ENCODE measurements at places on chromosomes 4 and X.

DNA sequence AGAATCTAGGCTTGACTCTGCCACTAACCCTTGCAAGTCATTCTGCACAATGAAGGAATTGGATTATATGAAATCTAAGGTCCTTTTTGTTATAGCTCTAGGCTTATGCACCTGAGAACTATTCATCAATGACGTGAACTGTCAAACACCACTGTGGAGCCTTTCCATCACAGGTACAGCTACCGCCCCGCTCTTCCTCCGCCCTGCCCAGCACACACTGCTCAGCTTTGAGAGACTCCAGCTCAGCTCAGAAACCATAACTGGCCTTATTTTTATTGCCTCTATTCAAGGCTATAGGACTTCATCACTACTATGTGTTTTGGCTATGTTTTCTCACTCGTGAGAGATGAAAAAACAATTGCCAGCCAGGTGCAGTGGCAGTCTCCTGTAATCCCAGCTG, 88.2 kb upstream of the RPL34 start:
- no peak for DNase-seq

- no peak for DNase-seq
Measured at GRCh38 chr4:113116414-113117357, 67.2 kb downstream of the ANK2 start.

GRCh38 chr4:155878611-155879010, 12.5 kb upstream of the ASIC5 start:
- no peak for DNase-seq

DNA sequence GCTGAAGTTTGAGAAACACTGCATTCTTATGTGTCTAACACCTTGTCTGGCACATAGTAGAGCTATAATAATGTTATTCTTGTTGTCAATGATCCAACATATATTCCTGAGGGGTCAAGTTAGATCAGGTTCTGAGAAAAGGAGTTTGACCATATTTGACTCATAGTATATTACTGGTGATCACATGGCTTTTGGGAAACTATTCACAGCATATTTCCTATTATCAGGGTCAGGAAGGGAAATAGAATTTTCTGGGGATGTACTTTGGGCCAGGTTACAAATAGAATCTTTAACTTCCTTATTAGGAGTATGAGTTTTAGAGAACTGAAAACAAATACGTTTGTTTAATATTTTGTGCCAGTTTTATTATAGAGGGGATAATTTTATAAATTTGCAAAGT, 11.6 kb downstream of the IL15 start:
- no peak for DNase-seq

DNA sequence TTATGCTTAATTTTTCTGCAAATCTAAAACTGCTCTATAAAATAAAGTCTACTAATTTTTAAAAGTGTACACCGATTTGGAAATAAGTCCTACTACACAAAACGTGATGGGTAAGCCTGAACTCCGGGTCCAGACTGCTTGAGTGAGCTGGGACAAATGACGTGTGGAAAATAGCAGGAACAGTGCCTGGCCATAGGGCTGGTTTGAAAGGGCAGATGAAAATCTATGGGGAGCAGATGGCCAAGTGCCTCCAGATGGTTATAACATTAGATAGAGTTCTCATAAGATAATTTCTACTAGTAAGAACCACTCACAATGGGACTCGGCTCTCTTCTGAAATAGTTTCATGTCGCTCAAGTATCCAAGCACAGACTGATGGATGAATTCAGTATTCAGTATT, 52.5 kb downstream of the F11 start:
- DNase-seq: no peak

DNA sequence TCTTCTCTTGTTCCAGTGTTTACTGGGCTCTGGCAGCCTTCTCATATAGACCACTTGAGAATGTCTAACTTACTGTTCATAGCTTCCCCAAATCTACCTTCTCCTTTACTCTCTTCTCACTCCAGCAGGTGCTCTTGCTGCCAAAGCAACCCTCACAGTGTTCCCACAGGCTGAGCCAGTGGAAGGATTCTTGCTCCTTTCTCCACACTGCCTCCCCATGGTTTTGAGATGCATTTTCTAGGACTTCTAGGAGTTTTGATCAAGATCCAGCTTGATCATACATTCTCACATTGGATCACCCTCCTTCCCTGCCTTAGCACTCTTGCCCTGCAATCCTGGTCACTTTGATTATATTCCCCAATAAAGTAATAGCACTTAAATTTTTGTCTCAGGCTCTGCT, 230.8 kb downstream of the TMEM47 start:
- no peak for DNase-seq

DNA sequence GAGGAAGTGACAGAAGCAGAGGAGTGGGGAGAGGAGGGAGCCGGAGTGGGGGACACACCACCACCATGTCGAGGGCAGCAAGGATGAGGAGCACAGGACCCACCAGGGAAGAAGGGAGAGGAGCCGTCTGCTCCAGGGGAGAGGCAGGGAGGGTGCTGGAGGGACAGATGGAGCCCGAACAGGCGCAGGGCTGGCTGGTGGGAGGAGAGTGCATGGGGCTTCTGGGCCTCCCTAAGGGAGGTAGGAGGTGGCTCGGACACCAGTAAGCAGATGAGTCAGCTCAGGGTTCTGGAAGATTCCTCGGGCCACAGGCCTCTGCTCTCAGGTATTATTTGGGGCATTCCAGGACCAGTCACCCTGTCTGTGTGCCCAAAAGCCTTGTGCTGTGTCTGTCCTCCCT, 29.8 kb downstream of the ATP2B3 start:
- DNase-seq: no peak

DNA sequence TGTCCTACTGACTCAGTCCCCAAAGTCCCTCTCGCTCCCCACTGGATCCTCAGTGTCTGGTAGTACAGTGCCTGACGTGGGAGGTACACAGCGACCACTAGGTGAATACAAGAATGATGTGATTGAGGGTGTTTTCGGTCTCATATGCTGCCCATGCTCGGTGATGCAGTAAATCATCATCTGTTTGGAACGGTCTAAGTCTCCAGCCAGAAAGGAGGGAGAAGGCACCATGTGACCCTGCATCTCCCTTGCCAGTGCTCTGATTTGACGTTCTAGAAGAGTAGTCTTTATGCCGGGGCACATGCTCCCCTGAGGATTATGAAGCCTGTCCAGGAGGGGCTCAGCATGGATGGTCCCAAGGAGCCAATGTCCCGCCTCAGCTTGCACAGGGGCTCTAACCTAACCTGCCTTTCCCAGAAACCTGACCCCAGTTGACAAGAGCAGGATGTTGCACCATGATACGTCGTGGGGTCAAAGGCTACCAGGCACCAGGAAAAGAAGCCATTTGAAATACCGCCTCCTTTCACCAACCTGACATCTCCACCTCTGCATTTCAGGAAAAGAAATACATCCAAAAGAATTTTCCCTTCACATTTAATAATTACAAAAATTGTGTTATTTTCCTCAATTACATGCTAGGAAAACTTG, 13.8 kb upstream of the PLXNB3 start:
- no peak for DNase-seq

DNA sequence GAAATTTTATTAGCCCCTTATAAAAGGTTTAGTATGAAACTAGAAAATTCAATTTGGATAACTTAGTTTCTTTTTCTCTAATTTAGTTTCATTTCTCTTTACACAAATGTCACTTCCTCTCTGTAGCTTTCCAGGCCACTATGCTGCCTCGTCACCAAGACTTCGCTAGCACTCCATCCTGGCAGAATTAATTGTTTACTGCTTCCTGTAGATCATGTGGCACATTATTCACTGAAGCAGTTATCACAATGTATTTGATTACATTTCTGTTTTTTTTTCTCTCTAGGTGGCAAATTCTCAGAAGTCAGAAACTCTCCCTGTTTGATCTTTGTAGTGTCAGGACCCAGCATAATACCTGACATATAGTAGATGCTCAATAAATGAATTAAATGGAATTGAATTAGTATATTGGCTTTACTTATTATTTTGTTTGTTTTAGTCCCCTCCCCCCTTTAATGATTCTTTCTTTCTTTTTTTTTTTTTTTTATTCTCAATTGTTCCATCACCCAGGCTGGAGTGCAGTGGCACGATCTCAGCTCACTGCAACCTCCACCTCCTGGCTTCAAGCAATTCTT, 9.3 kb upstream of the SAT1 start:
- no peak for DNase-seq

DNA sequence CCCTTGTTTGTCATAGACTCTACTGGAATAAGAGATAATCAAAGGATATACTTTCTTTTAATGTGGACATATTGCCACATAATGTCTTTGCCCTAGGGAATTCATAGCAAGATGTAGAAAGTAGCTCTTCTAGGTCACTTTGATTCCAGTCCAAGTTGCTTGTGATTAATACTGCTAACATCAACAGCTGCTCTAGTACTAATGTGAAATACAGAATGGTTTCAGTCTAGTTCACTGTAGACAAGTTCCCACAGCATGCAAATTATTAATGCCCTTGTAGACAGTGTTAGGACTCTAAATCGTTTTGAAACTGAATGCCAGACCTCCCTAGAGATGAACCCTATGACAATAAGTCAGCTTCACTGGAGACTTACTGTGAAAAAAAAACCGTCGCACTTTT, 494.6 kb upstream of the ATOH1 start:
- DNase-seq: no peak

DNA sequence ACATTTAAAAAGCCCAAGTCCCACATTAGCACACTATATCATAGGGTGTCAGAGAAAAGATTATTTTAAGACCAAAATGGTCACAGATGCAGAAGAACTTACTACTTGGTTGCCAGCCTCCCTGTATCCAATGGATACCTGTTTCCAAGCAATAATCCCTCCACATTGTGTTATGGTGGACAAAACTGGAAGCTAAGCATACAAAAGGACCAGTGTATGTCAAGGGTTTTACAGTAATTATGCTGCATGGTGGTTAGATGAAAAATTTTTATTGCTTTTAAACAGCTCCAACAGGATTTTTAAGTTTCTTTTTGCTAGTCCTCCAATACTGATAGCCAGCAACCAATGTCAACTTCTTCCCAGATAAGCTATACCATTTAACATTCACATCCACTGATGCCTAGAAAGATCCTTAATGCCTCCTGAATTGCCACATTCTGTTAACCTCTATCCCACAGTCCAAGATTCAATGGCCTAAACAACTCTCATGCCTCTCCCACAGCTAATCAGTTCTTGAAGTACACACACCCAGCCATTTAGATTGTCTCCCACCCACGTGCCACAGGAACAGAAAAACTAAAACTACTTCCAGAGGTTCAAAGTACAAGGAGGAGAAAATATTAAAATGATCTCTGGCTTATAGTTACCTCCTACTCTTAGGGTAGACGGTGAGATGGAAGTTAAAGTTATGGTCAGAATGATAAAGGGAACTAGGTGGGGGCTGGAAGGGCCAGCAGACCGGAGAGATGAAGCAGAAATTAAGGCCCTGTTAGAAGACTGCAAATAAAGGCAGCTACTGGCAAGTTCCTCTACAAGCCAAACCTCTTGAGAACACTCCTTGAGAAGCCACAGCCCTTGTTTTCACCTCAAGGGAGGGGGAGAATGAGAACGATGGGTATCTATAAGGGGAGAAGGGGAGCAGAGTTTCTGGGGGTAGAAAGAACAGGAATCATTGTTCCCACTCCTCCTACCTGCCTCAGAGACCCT, 5.5 kb downstream of the MED14 start:
- no peak for DNase-seq

DNA sequence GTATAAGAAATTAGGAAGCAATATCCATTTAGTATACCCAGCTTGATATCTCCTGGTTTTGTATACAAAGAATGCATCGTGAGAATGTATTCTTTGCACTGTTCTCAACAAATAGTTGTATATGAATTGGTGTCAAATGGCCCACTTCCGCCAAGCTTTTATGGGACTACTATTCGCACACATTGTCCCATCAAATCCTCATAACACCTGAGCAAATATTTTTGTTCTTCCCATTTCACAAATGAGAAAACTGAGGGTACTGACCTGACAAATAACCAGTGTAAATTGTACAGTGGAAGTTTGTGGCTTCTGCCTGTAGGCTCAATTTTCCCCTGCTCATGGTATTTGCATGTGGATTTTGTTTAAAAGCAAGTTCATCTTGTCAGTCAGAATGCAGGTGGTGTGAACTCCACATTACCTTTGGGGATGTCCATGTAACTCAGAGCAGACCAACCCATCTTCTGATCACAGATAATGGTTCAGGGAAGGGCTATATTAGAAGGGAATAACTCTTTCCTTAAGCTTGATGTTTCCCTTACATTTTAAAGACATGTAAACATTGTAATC, 51.5 kb upstream of the FAM241A start:
- no peak for DNase-seq

DNA sequence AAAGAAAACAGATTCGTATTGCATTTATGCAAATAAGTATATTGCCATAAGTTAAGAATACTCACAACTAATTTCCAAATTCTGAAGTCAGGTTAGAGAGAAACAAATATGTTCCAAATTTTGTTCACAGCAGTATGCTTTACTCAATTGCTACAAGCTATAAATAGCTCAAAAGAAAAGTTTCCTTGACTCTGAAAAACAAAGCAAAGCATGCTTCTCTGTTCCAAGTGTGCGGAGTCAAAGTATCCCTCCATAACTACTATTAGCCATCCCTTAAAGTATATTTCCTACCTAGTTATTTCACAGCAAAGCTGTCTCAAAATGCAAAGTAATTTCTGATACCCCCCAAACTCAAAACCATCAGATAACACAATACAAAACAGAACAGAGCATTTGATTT, 47.3 kb downstream of the MGST2 start:
- DNase-seq: no peak

- no peak for DNase-seq
Measured at GRCh38 chr4:13481569-13481968, 2.6 kb downstream of the RAB28 start.

GRCh38 chr4:8615921-8616787, 23.6 kb downstream of the CPZ start:
- DNase-seq: peak; percentile 1

DNA sequence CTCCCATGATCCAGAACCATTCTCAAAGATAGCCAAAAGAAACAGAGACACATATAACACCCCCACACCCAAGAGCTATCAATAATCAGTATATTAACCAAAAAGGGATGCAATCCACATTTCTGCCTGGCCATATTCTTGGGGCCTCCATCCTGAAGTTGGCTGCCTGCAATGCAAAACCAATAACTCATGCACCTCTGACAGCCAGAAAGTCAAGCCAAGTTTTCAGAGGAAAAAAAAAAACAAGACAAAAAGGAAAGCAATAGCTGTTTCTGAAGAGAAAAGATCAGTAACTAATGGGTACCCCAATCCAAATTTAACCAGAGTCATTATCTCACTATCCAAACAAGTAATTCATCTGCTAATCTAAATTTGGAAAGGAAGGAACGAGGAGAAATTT, 7.3 kb upstream of the PRDM5 start:
- no peak for DNase-seq

DNA sequence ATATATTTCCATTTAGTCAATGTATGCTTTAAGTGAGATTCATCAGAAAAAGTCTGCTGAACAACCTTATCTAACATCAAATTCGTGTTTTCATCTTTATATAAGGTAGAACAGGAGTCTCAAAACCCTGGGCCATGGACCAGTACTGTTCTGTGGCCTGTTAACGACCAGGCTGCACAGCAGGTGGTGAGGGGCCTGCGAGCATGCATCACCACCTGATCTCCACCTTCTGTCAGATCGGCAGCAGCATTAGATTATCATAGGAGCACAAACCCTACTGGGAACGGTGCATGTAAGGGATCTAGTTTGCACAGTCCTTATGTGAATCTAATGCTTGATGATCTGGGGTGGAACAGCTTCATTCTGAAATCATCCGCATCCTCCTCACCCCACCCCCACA, 3.2 kb downstream of the CTSO start:
- DNase-seq: no peak

GRCh38 chr4:11598591-11598990, 169.9 kb upstream of the HS3ST1 start:
- no peak for DNase-seq

GRCh38 chr4:174707051-174707676, 121.9 kb downstream of the GLRA3 start:
- no peak for DNase-seq
